Right kidney (tissue), 9 donors: ENCODE measurements at places on chromosomes 6 and 20.

DNA sequence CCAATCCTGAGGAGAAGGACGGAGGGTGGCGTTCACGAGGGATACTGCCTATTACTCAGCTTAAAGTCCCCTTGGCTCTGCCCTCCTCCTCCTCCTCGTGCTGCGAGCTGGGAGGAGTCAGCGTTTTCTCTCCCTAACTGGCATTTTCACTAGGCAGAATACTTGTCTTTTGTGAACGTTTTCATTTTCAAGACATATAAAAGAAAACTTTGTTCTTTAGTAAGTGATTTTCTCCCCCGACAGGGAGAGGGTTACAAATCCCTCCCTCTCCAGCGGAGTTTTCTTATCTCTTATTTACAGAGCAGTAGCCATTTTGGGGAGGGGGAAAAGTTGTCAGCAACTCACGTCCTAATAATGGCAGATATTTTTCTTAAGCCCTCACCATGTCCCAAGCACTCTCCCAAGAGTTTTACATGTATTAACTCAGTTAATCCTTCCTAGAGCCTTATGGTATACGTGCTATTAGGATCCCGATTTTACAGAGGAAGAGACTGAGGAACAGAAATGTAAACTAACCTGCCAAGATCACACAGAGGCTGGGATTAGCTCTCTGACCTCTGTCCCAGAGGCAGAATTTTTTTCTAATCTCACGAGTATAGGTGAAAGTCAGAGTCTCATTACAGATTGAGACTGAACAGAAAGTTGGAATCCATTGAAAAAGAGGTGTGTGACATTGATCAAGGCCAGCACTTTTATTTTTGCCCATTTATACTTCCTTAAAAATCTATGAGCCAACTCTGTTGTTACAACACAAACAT is 30.0 kb upstream of the ZNF217 start:
- peak; percentile 90 for DNase-seq

GRCh38 chr20:51174536-51174935 is 151.6 kb upstream of the KCNG1 start:
- no peak for DNase-seq

GRCh38 chr6:71246596-71246995 is 42.0 kb upstream of the OGFRL1 start:
- no peak for DNase-seq

DNA sequence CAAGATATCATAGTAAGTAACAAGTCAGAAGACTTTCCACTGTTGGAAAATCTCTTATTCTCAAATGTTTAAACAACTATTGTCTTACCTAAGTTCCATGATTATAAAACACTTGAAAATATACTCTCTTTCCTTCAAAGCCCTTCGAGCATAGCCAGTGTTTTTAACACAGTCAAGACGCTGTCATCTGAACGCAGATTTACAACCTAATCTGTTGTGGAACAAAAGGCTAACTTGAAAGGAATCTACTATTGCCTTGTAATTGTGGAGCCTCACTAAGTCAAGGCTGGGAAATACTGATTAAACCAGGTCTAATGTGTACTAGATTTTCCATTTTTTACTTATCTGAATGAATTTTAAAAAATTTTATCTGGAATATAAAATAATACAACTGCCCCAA is 205.8 kb downstream of the TRDN start:
- DNase-seq: no peak

- no peak for DNase-seq
Observed at GRCh38 chr20:4844751-4845465, 123.2 kb downstream of the PRND start.

DNA sequence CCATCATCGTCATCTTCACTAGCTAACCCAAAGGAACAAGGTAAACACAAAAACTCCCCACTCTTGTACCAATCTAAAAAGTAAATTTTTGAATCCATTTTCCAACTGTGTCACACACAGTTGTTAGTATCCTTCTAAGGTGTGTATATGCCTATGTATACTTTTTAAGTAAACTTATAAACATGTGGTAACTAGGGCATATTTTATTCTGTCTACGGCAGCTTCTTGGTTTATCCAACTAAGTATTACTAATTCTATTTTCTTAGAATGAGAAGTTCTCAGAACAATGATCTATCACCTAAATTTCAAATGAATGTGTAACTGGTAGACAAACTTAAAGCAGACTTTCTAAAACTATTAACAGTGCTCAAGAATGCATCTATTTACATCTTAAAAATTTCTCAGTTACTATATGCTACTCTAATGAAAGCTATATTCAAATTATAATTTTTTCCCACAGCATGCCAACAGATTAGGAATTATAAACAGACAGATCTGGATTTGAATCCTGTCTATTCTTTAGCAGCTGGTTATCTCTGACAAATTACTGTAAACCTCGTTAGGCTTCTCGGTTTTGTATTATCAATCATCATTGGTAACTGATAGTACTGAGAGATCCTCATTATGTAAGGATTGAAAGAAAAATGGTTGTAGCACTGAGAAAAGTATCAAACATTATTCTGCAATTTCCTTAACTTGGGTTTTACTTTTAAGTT is 1.8 kb upstream of the PLN start:
- DNase-seq: no peak

GRCh38 chr6:8080362-8081151 is 16.4 kb upstream of the BLOC1S5 start:
- DNase-seq: no peak

- DNase-seq: no peak
Observed at GRCh38 chr6:3928111-3928510, 78.9 kb downstream of the FAM50B start.

- DNase-seq: no peak
Observed at GRCh38 chr6:166768761-166769160, 141.7 kb upstream of the RPS6KA2 start.

DNA sequence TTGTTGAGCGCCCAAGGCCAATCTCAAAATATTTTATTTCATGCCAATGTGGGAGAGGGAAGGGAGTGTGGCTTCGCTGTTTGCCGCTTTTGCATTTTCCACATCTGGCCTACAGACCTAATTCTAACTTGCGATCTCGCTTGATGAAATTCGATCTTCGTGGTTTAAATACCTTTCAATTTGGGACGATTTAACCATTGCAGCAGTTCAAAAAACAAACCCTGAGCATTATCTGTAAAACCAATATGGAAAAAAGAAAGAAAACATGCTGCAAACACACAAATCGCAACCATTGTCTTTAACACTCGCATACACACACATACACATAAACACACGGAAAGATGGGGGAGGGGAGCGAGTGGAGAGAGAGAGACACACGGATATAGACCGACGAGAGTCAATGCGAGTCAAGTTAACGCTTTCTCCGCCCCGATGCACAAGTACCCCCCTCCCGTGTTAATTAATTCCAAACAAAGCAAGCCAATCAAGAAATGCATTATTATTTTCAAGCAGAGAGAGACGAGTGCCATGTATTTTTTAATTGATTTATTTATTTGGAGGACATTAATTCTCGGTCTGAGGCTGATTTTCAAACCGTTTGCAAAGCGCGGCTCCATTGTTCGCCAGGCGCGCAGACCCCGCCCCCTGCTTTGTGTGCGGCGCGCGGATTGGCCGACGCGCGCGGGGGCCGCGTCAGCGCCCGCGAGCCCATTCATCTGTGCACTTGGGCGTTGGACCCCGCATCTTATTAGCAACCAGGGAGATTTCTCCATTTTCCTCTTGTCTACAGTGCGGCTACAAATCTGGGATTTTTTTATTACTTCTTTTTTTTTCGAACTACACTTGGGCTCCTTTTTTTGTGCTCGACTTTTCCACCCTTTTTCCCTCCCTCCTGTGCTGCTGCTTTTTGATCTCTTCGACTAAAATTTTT is at the start of gene MARCKS:
Gene MARCKS (plus strand): TSS at position 721 of the 931 bp plus-strand sequence. CDS start 401 bp downstream, outside the sequence.
- peak; percentile 94 for DNase-seq

- DNase-seq: no peak
Observed at GRCh38 chr20:40457404-40457803, 231.6 kb downstream of the MAFB start.

DNA sequence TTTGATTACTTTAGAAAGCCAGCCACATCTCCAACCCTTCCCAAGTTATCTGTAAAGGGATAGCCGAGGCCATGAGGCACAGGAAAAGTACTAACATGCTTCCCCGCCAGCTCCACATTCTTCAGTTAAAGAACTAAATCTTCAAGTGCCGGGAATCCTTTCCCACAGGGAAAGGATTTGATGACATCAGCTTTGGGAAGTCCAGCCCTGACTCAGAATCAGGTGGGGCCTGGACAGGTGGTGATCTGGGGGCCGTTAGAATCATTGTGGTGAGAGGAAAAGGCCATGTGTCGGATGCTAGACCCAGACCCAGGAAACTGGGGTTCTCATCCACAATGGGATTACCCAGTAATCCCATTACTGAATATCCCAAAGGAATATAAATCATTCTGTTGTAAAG is 580.0 kb downstream of the QKI start:
- no peak for DNase-seq

- peak; percentile 62 for DNase-seq
Observed at GRCh38 chr6:30915591-30915946, 1.5 kb downstream of the VARS2 start.

- DNase-seq: no peak
Observed at GRCh38 chr6:143804835-143805239, 38.3 kb upstream of the LTV1 start.

DNA sequence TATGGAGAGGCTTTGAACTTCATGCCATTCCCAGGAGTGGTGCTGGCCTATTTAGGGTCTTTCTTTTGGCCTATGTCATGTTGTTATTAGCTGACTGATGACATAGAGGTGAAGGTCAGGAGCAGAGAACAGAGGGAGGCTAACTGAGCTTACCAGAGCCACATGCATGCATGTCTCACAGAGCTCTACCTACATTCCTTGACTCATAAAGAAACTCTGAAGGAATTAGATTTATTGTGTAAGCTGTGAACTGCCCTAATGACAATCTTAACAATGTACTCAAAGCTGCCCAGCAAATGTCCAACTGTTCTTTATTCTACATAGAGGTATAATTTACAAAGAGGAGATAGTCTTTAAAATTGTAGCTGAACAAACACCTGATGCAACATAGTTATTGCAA is 192.7 kb upstream of the CNR1 start:
- no peak for DNase-seq

DNA sequence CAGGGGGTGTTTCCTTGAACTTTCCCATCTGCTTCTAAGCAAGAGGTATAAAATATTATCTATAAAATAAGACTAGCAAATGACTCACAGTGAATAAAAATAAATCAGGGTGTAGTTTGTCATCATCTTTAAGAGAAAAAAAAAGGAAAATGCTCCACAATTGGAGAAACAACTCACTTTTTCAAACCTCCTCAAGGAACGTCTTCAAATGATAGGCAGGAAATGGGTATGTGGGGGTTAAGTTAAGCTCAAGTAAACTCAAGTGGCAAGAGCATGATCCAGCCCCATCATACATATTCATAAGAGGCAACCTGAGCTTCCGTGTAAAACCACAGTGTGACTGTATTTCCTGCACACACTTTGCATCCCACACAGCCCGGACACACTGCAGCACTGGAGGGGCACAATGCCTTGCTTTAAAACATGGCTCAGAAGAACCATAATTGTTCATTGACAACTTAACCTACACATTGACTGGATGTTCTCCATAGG is 58.5 kb upstream of the CEP85L start:
- peak; percentile 20 for DNase-seq

DNA sequence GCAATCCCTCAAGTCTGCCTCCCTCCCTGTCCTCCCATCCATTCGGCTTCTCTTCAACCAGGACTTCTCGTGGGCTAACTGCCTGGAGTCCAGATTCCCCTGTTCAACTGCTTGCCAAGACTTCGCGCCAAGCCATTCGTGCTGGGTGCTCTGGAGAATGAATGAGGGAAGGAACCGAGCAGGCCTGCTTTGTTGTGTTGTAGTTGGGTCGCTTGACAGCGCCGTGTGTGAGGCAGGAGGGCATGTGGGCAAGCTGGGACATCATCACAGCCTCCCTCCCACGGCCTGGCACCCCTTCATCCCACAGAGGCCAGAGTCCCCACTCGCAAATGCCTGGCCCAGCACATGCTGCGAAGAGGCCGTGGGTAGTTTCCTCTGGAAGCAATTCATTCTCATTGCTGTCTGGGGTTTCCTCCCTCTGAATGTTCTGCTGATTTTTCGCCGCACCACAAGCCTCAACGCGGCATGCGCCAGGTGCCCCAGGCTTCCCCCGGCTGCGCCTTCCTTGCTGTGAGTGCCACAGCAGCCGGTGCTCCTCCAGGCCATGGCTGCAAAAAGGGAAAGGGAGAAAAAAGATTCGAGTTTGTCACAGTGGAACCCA is 336.0 kb downstream of the QKI start:
- no peak for DNase-seq

- no peak for DNase-seq
Observed at GRCh38 chr6:2197177-2197671, 48.2 kb downstream of the GMDS start.

DNA sequence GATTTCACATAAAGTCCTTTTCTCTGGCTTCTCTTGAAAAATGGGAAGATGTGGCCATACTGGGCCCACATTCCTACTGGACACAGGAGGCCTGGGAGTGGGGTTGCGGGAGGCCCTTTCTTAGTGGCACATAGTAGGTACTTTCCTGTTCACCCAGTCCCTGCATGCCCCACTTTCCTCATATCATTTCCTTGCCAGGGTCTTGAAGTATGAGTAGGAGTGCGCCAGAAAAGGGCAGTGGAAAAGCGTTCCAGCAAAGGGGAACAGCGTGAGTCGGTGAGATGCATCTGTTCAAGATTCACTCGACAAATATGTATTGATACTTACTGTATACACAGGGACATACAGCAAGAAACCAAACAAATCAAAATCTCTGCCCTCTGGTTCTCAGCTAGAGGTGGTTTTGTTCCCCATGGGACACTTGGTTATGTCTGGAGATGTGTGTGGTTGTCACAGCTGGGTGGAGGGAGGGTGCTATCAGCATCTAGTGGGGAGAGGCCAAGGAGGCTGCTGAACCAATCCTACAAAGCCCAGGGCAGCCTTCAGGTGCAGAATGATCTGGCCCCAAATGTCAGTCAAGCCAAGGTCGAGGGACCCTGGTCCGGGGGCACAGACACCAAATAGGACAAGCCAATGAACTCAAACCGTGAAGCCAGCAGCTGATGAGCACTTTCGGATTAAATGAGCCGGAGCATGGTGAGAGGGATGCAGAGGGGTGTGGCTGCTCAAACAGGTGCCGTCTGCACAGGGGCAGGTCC is 151.4 kb downstream of the CEBPB start:
- no peak for DNase-seq

GRCh38 chr6:12720310-12720709 is 3.7 kb downstream of the PHACTR1 start:
- no peak for DNase-seq

- DNase-seq: no peak
Observed at GRCh38 chr6:131040866-131041265, 22.2 kb downstream of the EPB41L2 start.

DNA sequence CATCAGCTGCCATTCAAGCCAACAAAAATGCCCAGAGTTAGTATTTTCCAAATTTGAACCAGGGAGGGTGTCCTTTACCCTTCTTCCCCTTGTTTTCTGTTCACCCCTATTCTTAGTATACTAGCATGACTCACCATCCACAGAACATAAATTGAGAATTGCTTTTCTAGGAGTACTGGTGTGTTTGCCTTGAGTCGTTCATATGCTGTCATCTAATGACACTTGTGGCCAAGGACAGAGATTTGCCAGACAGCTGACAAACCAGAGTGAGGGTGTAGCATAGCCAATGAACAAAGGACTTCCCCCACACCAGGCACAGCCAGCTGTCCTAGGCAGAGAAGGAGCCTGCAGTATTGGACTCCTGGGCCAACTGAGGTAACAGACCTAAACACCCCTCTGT is 62.2 kb downstream of the FILIP1 start:
- no peak for DNase-seq
